ENCODE measurements at places on chromosomes 7 and 10.

DNA sequence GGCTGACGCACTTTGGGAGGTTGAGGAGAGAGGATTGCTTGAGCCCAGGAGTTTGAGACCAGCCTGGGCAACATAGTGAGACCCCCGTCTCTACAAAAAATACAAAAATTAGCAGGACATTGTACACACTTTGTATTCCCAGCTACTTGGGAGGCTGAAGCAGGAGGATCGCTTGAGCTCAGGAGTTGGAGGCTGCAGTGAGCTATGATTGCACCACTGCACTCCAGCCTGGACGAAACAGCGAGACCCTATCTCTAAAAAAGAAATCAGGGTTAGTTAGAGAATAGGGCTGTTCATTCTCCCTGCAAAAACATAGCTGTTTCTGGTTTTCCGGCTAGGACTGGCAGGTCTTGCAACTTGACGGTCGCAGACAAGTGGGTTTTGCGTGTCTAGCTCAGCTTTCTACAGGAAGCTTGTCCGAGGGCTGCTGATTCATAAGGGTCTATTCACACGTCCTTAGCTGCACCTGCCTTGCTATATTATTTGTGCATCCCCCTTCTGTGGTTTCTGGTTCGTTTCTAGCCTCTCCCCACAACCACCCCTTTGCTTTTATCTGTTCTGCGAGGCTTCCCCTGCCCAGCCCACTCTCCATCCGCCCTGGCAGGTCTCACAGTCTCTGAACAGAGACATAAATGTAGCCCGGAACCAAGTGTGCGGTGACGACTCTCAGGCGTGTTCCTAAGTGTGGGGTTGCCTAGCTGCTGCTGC is 10.7 kb downstream of the AMZ1 start:
- DNase-seq, result no peak

GRCh38 chr7:149284343-149284742 is 22.3 kb downstream of the ZNF783 start:
- no peak for DNase-seq

GRCh38 chr7:117250801-117251200 is 72.1 kb downstream of the WNT2 start:
- no peak for DNase-seq

DNA sequence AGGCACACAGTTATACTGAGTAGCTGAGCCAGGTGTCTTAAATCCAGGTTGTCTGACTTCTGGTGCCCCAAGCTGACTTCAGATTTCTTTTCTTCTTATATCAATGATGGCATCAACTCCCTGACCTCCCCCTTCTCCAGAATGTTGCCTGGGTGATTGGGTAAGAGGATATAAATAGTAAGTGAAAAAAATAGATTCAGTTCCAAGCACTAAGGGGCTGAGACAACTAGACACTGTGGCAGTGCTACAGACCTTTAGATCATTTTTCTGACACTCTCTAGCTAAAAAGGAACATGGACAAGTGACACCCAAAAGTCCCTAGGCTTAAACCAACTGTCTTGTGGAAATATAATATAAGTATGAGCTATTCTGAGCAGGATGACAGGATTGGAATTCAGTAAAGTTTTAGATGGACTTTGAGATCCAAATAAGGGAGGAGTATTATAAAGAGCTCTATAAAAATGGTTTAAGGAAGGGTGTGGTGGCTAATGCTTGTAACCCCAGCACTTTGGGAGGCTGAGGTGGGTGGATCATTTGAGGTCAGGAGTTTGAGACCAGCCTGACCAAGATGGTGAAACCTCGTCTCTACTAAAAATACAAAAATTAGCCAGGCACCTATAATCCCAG is 589.1 kb upstream of the GALNT17 start:
- no peak for DNase-seq

DNA sequence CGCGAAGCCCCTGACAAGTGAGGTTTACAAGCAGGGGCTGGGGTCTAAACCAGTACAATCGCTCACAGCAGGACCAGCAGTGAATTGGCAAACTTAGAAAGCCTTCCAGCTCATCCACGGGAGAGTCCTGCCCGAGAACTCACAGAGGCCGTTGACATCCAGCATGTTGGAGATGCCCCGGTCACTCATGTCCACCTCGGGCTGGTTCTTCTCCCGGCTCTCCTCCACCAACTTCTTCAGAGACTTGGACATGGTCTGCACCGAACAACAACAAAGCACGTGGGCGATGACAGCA is 447 bp downstream of the RSU1 start:
- no peak for DNase-seq

- peak; percentile 18 for DNase-seq
These were observed 90.0 kb downstream of the MYOF start for GRCh38 chr10:93392121-93392520.

- no peak for DNase-seq
These were observed 4.9 kb upstream of the HERPUD2 start for GRCh38 chr7:35699796-35700305.

DNA sequence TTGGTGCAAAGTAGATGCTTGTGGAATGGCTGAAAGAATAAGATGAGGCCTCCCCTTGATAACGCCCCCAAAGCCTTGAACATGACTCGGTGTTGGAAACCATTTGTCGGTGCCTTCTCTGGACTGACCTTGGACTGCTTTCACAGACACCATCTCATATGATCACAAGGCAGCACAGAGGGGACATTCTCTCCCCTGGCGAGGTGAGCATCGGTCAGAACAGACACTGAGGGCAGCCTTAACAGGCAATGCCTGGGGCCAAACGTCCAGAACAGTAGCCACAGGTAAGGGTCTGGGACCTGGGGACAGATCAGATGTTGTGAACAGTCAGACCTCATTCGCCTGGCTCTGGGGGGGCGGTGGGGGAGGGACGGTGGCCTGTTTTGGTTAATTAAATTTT is 2.8 kb upstream of the TRRAP start:
- DNase-seq, result no peak

DNA sequence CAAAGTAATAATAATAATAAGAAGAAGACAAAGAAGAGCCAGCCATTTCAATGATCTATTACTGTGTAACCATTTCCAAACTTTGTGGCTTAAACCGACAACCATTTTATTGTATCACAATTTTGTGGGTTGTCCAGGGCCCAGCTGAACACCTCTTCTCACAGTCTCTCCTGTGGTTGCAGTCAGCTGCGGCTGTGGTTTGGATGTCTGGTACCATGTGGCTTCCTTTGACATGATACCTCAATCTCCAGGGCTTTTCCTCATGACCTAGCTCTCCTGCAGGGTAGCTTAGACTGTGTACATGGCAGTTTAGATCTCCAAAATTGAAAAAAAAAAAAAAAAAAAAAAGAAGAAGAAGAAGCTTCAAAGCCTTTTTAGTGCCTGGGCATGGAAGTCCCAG is 72.6 kb upstream of the NFKB2 start:
- DNase-seq, result no peak

DNA sequence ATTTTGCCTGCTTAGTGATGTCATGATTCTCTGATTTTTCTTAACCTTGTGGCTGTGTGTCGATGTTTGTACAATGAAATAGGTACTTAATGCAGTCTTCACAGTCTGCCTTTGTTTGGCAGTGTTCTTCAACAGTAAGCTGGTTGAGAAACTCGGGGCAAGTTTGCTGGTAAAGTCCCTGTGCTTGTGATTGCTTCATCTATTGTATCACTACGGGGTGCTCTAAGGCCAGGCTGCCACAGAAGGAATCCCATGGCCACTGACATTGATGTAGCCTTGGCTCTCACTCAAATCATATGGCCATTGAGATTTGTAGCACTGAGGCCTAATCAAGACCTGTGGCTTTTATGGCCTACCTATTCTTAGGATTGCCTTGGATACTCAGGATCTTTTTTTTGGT is 33.5 kb upstream of the PRSS37 start:
- DNase-seq, result no peak

- DNase-seq, result no peak
These were observed 78.1 kb upstream of the VWDE start for GRCh38 chr7:12481722-12482121.

GRCh38 chr10:36675458-36675880 is 449.9 kb upstream of the ANKRD30A start:
- peak; percentile 17 for DNase-seq

GRCh38 chr10:43905512-43906236 is 257.0 kb upstream of the ZNF32 start:
- DNase-seq, result no peak

GRCh38 chr7:71308096-71308495 is 176.2 kb downstream of the GALNT17 start:
- no peak for DNase-seq

DNA sequence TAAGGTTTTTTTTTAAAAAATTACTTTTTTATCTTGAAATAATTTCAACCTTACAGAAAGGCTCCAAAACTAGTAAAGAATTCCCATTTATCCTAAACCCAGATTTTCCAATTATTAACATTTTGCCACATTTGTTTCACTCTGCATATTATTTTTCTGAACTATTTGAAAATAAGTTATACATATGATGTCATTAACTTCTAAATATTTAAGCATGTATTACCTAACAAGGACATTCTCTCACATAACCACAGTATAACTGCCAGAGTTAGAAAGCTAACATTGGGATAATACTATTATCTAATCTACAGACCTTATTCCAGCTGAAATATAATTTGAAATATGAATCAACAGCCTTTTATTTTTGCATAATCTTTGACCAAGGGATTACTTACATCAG is 65.8 kb downstream of the SLC18A2 start:
- DNase-seq, result no peak

DNA sequence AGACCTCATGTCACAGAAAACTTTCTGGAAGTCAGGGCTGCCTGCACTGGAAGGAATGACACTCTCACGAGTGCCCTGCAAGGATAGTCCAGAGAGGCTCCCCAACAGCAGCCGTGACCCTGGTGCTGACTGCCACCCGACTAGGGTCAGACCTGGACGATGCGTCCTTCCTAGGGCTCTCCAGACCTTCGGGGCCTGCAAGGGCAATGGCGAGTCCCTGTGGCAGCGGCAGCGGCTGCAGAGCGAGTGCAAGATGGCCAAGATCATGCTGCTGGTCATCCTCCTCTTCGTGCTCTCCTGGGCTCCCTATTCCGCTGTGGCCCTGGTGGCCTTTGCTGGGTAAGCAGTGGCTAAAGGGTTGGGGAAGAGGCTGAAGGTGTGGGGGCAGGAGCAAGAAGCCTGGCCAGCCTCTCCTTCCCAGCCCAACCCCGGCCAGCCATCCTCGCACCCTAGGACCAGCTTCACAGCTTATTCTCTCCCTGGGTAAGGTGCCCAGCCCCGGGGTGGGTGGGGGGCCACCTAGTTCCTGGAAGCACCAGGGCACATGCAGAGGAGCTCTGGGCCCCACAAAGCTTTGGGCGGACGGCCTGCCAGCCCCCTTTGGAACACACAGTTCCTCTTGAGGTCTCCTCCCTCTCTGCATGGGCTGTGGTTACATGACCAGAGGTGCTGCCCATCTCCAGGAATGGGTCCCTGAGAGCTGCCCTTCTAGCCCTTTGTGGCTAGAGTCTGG is 5.5 kb downstream of the OPN4 start:
- DNase-seq, result no peak

GRCh38 chr7:16027396-16027795 is 340.9 kb upstream of the MEOX2 start:
- no peak for DNase-seq

- DNase-seq, result no peak
These were observed 48.8 kb downstream of the VIM start for GRCh38 chr10:17276756-17277424.

- DNase-seq, result no peak
These were observed 29.4 kb downstream of the CFAP46 start for GRCh38 chr10:132912713-132913558.

DNA sequence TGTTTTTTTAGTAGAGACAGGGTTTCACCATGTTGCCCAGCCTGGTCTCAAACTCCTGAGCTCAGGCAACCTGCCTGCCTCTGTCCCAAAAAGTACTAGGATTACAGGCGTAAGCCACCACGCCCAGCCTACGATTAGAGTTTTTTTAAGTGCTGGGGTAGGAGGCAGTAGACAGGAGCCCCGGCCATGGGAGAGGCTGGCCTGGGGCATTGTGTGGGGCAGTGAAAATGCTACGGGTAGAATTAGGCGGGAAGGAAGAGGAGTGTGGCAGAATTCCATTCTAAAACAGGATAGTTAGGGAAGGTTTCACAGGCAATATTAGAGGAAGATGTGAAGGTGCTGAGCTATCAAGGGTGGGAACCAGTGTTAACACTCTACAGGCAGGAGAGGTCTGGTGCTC is 31.3 kb upstream of the FXYD4 start:
- no peak for DNase-seq

- DNase-seq, result no peak
These were observed 286.1 kb upstream of the C7orf33 start for GRCh38 chr7:148304456-148304855.

DNA sequence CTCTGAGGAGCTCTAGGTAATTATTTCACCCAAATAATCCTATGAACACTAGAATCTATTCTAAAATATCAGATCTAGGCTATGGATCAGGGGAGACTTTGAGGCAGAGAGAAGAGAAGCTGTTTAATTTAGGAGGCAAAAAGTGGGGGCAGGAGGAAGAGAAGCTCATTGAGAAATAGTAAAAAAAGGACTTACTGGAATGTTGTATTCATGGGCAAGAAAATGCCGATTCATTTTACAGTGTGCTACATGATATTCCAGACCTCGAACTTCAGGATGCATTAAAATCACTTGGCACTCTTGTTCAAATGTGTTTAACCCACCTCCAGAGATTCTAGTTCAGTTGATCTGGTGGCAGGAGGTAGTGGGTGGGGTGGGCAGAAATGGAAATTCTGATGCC is 109.5 kb upstream of the ITGB1 start:
- DNase-seq, result no peak

DNA sequence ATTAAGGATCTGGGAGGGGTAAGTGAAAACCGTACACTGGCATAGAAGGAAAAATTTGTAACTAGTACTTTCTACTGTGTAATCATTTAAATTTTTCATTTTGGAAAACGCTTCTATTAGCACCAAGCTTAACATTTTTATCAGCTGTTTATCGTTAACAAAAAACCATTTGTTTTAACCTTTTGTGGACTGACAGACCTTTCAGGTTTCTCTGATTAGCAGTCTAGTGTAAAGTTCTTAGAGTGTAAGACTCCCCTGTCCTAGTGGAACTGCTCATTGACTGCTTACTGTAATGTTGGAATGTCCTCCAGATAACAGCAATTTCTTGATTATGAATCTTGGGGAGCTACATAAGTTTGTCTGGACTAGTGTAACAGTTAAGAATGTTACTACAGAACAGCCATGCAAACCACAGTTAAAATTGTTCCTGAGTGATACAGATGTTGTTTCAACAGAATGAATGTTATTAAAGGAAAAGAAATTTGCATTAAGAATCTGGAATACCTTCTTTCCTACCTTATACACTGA is 2.0 kb downstream of the DBF4 start:
- DNase-seq, result no peak

GRCh38 chr7:10120936-10121335 is 852.7 kb upstream of the PHF14 start:
- DNase-seq, result no peak

- DNase-seq, result peak; percentile 59
These were observed 286.8 kb downstream of the ADK start for GRCh38 chr10:74437822-74438221.

DNA sequence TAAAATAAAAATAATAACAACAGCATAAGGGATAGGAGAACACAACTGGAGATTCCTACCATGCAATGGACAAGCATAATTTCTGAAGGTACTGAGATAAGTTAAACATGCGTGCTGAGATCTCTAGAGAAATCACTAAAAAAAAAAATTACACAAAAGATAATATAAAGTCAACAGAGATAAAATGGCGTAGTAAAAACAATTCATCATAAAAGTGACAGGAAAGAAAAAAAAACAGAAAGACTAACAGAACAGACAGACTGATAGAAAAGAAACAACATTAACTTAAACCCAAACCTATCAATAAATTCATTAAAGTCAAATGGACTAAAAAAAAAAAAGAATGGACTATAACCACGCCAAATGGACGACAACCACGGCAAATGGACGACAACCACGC is 56.4 kb downstream of the NCAPG2 start:
- no peak for DNase-seq
